Cardiac ventricle fibroblast (primary cell): ENCODE measurements at places on chromosomes 1 and 21. TPM values are rescaled to one million over a fixed set of nuclear protein-coding genes. Genes with fewer than 3 reads are reported as not detected.

TRPM2 gene
- total RNA-seq: not detected in 2 replicates

SAMD13 gene
- 0.49 and 0.50 TPM in 2 replicates for total RNA-seq

BGLAP gene
- total RNA-seq: 0.59 TPM in 1 of 2 replicates, not detected in the other

TLR5 gene
- total RNA-seq: not detected in 2 replicates
